ENCODE measurements at places on chromosomes 5 and 9.

GRCh38 chr5:146828385-146828784 lies 50.2 kb downstream of the PPP2R2B start:
- DNase-seq = no peak

DNA sequence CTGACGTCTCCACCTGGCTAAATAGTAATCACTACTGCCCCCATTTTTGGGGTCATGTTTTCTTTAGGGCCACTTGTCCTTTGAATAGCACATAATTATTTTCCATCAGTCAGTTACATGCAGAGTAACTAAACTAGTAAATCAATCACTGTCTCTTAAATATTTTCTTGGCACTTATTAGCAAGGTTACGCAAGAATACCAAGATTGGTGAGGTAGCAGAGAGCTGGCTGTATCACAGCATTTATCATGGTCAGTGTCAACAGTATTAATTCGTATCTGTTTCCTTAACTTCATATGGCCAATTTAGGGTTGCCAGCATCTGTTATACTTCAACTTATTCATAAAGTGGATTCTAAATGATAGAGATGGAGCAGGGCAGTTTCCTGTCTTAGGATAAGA lies 346.8 kb upstream of the FAM174A start:
- DNase-seq = no peak

DNA sequence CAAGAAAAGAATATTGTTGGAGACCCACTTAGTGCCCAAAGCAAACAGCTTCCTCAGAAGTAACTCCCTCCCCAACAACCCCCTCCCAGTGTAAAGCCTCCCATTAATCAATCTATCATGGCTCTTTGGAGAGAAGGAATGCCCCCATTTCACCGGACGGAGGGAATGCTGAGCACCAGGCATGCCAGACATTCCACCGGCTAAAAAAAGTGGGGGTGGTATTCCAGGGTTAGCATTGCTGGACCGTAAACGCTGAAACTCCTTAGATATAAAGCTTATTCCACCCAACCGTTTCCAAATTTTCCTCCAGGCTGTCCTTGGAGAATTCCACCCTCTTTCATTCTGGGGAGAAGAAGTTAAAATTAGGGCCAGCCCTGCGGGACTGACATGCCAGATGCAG lies 363 bp upstream of the MAMDC2 start:
- DNase-seq = no peak

- DNase-seq = no peak
Measured at GRCh38 chr5:56432321-56432720, 199.2 kb upstream of the ANKRD55 start.

GRCh38 chr5:112960863-112961504 lies 15.6 kb upstream of the DCP2 start:
- DNase-seq = no peak

DNA sequence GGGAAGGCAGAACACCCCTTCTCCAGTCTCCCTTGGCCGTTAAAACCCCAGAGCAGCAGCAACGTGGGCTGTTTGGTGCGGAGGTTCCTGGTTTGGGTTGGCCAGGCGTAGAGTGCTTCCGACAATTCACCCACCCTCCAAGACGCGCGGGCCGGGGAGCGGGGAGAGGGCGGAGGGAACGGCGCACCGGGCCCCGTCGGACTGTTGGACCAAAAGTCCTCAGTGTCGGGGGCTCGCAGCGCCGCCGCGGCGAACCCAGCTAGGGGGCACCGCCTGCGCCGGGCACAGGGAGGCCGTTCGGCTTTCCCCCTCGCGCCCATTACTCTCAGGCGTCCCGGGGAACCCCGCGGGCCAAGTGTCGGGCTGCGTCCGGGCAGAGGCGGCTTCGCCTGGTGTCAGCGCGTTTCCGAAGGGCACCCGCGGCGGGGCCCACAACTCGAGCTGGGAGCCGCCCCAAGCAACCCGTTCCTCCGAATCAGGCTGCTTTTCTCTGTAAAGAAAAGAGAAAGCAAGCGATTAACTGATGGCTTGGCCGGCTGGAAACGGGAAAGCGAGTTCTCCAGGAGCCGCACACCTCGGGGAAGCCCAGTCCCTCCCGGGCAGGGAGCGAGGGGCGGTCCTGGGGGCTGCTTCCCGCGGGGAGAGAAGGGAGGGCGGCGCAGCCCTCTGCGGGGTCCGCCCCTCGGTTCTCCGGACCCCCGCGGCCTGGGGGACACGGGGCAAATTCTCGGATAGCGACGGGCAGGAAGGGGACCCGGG lies 145.5 kb downstream of the ERCC6L2 start:
- DNase-seq = peak; percentile 13

DNA sequence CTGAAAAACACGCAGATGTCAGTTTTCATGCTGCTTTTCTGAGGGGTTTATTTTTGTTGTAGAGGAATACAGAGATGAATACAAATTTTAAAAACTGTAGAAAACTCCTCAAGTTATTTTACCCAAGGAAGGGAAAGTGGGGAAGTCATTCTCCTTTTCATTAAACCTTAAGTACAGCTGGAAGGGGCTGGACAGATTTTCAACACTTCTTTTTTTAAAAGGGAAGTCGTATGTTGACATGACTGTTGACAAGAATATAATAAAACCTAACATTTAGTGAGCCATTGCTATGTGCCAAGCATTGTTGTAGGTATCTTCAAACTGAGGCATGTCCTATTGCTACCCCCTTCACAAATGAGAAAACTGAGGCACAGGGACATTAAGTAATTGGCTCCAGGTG lies 235.7 kb upstream of the ELL2 start:
- DNase-seq = no peak

GRCh38 chr5:134465816-134466240 lies 54.1 kb upstream of the CDKN2AIPNL start:
- no peak for DNase-seq

DNA sequence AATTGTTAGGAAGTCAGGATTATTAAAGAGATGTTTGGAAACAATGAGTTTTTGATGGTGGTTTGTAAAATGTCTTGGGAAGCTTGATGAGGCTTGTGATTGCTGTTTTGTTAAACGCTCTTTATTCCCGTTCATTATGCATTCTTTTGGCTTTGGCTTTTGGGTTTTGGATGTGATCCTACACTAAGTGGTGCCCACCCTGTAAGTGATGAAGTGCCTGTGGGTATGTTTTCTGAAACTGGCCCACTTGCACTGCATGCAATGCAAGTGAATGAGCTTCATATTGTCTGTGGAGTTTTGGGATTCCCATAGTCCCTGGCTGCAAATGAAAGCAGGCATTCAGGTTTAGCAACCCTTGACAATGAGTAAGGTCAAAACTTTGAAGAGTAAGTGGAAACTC lies 1035.5 kb upstream of the WWC1 start:
- DNase-seq = no peak

DNA sequence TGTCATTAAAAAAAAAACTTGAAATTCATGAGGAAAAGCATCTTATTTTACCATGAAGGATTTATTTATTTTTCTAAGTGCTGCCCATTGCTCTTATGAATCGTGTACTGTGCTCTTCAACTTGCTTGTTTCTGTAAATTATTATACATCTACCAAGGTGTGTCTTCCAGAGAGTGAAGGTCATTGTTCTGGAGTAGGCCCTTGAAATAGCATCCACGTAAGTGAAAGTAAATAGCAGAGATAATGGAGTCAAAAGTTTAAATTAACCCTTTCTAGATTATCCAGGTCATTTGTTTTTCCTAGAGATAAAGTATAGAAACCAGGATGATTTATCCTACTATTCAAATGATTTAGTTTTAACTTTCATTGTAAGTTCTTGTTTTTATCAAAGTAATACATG lies 473.1 kb downstream of the DIRAS2 start:
- DNase-seq = peak; percentile 56

DNA sequence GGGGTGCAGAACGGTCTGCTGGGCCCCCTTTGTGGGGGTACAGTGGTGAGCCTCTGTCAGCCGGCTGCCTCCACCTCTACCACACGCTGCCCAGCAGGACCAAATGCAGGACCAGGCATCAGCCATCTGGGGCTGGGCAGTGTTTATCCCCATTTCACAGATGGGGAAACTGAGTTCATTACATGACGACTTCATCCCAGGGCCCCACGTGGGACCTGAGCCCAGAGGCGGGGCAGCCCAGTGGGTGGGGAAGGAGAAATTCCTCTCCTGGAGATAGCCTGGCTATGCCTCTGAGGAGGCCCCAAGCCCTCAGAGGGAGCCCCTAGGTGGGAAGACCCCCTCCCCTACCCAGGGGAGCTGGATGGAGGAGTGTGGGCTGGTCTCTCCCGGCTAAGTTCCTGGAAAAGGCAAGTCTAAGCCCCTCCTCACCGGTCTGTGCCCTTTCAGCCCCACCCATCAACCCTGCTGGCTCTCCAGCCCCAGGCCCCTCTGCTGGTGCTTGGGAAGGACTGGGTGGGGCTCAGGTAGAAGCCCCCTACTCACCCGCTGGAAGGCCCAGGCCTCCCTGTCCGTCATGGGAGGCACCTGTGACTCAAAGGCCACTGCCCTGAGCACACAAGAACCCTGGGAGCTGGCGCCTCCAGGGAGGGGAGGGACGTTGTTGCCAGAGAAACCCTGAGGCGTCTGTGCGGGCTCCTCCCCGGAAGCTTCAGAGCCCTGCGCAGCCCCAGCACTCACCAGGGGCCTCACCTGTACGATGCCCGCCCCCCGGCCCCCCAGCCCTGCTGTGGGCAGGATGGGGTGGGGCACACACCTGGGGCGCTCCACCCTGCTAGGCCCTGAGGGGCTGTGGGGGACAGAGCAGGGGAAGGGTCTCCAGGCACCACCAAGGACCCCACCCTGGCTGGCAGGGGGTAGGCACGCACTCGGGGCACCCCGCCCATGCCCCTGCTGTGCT lies 7.4 kb upstream of the CCDC187 start:
- DNase-seq = peak; percentile 54

- no peak for DNase-seq
Measured at GRCh38 chr5:37695647-37696046, 144.2 kb downstream of the GDNF start.

DNA sequence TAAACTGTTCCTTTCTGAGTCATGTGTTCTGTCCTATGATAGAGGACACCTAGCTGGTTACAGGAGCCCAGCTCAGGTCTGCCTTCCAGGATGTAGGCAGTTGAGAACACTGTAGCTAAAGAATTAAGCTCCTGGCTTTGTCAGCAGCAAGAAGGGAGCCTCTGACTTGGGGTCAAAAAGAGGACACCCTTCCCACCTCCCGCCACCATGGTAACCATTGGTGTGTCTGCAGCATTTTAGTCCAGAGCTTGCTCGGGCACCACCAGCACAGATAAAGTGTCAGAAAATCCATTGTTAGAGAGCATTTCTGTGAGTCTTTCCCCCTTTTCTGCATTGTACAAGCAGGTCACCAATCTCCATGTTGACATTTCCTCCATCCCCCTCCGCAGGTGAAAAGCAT lies 181.7 kb downstream of the DOCK8 start:
- no peak for DNase-seq

- no peak for DNase-seq
Measured at GRCh38 chr5:34822956-34823715, 15.8 kb upstream of the TTC23L start.

DNA sequence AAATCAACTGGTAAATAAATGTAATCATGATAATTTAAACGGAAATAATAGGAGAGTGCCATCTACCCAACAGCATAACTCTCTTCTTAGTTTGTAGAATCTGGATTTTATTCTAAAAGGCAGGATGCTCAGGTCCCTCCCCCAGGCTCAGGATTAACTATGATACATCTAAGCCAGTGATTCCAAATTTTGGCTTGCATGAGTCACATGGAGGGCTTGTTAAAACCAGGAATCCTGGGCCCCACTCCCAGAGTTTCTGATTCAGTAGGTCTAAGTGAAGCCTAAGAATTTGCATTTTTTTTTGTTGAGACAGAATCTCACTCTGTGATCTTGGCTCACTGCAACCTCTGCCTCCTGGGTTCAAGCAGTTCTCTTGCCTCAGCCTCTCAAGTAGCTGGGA lies 62.3 kb upstream of the ZFR start:
- no peak for DNase-seq

DNA sequence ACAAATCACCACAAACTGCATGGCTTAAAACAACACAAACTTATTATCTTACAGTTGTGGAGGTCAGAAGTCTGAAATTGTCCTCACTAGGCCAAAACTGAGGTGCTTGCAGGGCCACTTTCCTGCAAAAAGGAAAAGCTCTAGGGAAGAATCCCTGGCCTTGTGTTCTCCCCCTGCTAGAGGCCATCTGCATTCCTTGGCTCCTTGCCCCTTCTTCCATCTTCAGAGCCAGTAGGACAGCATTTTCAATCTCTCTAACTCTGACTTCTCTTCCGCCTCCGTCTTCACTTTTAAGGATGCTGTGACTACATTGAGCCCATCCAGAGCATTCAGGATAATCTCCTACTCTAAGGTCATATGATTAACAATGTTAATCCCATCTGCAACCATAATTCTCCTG lies 236.6 kb downstream of the CDK5RAP2 start:
- no peak for DNase-seq

GRCh38 chr5:127839496-127840197 lies 136.5 kb downstream of the CCDC192 start:
- DNase-seq = no peak

- peak; percentile 26 for DNase-seq
Measured at GRCh38 chr9:126327006-126327713, 531 bp downstream of the MVB12B start.

GRCh38 chr9:96158147-96158546 lies 143.8 kb downstream of the HSD17B3 start:
- DNase-seq = no peak

DNA sequence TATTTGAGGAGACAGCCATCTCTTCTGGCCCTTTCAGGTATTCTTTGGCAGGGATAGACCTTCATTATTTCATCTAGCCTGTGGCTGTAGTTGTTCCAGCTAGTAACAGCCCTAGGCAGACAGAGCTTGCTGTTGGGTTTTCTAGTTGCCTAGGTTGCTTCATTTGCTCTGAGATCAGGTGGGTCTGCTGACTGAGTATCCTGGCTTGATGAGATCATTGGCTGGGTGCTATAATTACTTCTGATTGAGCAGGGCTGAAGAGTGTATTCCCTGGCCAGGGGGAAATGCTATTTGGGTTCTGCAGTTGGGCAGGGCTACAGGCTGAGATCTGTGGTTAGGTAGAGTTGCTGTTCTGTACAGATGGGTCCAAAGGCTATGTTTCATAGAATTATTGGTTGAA lies 456.1 kb downstream of the PSAT1 start:
- no peak for DNase-seq

- DNase-seq = peak; percentile 82
Measured at GRCh38 chr5:132225165-132226032, 2.3 kb downstream of the P4HA2 start.

- no peak for DNase-seq
Measured at GRCh38 chr5:122447879-122448278, 135.8 kb downstream of the SNCAIP start.

GRCh38 chr9:108761655-108762347 lies 94.0 kb downstream of the ACTL7B start:
- no peak for DNase-seq

- no peak for DNase-seq
Measured at GRCh38 chr5:2738700-2739359, 12.6 kb downstream of the IRX2 start.
